Colonic mucosa (tissue), 4 donors: ENCODE measurements at places on chromosomes 5 and 9. TPM values are rescaled to one million over a fixed set of nuclear protein-coding genes. Genes with fewer than 3 reads are reported as not detected.

DNA sequence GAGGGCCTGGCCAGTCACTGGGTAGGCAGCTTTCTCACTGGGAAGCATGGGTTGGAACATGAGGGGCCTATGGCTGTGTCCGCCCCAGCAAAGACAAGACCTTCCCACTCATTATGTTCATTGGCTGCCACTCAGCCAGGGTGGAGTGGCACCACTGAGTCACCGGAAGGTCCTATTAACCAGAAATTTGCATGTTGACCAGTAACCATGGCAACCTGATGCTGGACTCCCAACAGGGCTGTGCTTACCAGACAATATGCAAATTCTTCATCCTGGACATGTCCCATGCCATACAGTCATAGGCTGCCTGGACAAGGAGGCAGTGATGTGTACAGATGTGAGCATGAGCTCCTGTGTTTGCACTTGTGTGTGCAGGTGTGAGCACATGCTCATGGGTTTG lies 66.7 kb downstream of the PSD2 start:
- DNase-seq = no peak

DNA sequence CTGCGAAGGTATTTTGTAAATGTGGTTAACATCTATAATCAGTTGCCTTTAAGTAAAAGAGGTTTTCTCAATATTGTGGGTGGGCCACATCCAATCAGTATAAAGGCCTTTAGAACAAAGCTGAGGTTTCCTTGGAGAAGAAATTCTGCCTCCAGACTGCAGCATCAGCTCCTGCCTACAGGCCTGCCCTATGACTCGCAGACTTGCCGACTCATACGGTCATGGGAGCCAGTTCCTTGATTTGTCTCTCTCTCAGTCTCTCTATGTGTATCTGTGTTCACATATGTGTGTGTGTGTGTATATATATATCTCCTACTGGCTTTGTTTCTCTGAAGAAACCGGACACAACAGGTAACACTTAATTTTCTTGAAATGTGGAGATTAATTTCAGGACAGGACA lies 45.3 kb downstream of the SLC36A1 start:
- no peak for DNase-seq

- DNase-seq = no peak
Observed at GRCh38 chr9:99356512-99356971, 134.5 kb downstream of the SEC61B start.

DNA sequence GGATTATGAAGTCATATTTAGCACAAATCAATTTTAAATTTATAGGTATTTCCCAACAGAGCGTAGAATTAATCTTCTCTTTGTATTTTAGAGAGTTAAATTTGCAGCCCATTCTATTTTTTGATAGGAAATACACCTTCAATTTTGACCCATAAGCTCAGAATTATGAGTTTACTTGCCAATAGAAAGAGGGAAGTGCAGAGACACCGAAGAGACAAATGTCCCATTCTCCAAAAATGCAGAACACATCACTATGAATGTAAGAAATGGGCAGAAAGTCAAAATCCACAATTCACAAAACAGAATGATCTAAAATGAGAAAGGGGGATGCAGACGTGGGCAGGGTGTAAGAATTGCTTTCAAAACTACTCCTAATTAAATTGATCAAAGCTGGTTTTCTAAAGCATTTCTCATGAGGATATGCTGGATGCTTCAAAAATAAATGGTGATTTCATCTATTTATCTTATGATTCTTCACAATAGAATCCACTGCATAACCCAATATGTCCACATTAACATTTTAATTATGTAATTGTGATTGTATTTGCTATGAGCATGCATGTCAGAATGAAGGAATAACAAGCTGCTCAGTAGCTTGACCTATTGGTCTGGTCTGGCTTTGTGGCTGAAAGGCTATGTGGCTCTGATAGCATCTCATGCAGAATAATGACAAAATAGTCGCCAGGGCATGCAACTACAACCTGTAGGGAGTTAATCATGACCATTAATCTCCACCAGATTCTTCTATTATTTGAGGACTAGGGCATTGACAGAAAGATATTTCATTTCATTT lies 550.1 kb upstream of the CDH18 start:
- DNase-seq = no peak

GRCh38 chr5:75690669-75691068 lies 26.6 kb downstream of the POC5 start:
- DNase-seq = no peak

GRCh38 chr5:98934546-98934945 lies 5.7 kb upstream of the CHD1 start:
- no peak for DNase-seq

GRCh38 chr5:31023105-31023504 lies 170.4 kb upstream of the CDH6 start:
- DNase-seq = no peak

DNA sequence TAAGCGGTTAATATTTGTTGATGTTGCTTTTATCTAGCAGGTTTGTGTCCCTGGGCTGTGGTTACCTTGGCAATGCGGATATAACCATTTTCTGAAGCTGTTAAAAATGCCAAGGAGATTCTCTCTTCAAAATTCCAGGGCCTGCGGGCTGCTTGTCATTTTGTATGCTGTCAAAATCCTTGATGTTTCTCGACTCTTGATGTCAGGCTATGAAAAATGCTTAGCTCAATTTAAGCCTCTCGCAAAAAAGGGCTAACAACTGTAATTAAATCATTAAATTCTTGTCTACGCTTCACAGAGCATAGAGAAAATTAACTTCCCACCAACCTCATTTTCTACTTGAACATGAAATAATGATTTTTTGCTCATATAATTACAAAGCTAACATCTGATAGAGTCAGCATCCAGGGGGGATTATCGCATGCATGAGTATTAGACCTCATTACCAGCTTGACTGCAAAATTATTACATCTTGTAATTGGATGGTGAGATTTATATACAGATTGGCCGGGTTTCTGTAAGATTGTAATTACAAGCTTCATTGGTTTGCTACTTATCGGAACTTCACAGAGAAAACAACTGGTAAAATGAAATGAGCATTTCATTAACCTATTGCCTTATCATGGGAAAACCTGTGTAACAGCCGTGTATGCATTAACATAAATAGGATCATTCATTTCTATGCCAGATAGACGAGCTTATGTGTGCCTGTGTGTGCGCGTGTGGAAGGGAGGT lies 83.1 kb upstream of the IRX1 start:
- no peak for DNase-seq

GRCh38 chr9:86585422-86586143 lies 231.4 kb upstream of the TUT7 start:
- DNase-seq = no peak

DNA sequence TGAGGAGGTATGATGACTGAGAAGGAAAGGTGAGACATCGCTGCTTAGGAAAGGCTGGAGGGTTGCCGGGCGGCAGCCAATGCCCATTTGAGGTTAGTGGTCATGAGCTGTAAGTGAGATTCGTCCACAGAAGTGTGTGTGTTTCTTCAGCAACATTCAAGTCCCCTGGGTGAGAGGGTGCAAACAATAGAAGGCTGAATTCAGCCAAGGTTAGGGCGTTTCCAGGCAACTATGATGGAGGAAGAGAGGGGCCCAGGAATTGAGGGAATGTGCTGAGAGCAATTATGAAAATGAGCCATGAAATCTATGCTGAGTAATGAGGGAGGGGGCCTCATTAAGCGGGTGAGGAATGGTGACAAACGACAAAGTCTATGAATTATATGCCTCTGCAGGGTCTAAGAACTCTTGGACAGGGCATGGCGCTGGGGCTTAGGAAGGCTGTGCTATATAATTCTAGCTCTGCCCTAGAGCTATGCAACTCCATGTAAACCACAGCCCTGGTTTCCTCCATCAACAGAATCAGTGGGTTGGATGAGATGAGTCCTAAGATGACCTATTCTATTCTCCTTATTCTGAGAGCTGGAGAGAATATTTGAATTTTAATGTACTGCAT lies 96.0 kb downstream of the SLIT3 start:
- DNase-seq = no peak

DNA sequence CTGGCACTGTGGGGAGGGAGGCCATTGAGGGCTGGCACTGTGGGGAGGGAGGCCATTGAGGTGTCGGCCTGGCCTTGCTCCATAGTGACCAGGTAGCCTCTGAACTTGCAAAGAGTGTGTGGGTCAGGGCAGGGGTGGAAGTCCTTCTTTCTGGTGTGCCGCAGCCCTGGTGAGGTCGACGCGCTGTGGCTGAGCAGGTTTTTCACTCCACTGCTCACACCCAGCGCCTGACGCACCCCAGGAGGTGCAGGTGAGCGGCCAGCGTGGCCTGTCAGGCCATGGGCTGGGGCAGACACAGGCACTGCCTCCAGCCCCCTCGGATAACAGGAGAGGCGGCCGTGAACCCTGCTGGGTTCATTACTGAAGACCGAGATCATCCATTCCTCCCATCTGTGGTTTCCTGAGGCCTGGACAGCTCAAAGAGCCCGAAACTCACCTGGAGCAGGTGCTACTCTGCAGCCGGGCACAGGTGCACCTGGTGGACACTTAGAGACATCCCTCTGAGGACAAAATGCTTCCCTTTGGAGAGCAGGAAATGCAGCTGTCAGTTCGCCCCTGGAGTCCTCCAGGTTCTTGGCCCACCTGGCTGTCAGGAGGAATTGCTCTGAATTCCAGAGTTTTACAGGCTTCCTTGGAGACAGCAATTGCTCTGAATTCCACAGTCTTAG lies 32.4 kb downstream of the LHX3 start:
- DNase-seq = no peak

DNA sequence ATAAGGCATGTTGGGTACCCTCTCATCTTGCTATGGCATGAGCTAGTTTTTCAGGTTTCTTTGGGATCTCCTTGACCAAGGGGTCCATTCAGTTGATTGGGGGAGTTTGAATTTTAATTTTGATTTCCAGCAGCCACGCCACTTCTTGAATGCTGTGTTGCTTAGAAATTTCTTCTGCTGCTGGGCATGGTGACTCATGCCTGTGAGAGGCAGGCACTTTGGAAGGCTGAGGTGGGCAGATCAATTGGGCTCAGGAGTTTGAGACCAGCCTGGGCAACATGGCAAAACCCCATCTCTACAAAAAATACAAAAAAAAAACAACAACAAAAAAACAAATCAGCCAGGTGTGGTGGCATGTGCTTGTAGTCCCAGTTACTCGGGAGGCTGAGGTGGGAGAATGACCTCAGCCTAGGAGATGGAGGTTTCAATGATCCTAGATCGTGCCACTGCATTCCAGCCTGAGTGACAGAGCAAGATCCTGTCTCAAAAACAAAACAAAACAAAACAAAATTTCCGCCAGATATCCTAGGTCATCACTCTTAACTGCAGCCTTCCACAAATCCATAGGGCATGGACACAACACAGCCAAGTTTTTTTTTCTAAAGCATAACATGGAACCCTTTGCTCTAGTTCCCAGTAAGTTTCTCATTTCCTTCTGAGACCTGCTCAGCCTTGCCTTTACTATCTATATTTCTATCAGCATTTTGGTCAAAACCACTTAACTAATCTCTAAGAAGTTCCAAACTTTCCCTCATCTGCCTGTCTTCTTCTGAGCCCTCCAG lies 17.7 kb downstream of the TMC1 start:
- no peak for DNase-seq

DNA sequence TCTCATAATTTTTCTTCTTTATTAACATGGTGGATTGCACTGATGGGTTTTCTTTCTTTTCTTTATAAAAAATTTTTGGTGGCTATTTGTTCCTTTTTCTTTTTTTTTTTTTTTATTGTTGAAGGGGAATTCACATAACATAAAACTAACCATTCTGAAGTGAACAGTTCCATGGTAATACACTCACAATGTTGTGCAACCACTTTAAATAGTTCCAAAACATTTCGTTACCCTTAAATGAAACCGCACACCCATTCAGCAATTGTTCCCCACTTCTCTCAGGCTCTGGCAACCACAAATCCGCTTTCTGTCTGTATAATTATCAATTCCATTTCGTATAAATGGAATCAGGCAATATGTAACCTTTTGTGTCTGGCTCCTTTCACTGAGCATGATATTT lies 11.7 kb upstream of the SETX start:
- no peak for DNase-seq

GRCh38 chr5:83608122-83608521 lies 112.5 kb downstream of the HAPLN1 start:
- DNase-seq = peak; percentile 21

GRCh38 chr9:94127806-94128205 lies 43.5 kb downstream of the PTPDC1 start:
- no peak for DNase-seq

- DNase-seq = no peak
Observed at GRCh38 chr5:132054031-132054696, 6.3 kb upstream of the IL3 start.

DNA sequence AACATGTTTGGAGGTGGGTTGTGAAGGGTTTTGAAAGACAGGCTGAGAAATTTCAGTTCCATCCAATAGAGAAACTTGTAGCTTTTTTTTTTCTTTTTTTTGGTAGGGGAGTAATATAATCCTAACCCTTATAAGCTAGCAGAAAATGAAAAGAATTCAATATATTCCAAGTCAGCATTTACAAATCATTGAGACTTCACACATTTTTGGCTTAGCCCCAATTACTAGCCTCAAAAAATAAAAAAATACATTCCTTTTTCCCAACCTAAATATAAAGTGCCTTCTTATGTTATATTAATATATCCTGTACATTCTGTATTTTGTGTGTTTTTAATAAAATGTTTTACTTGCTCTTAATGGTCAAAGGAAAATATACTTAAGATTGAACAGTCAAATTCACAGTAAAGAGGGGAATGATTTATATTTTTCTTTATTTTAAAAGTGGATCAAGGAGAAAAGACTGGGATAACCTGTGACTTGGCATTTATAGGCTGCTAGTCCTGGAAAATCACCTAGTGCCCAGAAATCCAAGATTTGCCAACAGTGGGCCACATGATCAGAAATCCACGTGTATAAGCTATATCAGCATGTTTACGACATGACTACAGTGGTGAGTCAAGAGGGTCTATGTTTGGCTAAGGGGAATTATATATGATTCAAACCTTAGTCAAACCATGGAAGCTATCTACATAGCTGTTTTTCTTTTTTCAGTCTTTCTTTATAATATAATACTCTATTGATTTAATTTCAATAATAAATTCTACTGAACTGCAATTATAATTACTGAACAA lies 14.5 kb downstream of the HACD4 start:
- no peak for DNase-seq

- no peak for DNase-seq
Observed at GRCh38 chr5:2985718-2986117, 234.2 kb upstream of the IRX2 start.

GRCh38 chr9:85425153-85425611 lies 316.6 kb downstream of the AGTPBP1 start:
- peak; percentile 65 for DNase-seq

- DNase-seq = no peak
Observed at GRCh38 chr9:83070261-83070660, 7.3 kb upstream of the RASEF start.

The GABRA1 gene
- total RNA-seq = not detected

The TLR4 gene
- 3.2 TPM for total RNA-seq

The CCNJL gene
- 21.6 TPM for total RNA-seq

The SOX30 gene
- total RNA-seq = 0.08 TPM

The PDE8B gene
- total RNA-seq = 1.8 TPM

The KCNN2 gene
- total RNA-seq = 0.69 TPM

The BRD8 gene
- total RNA-seq = 32.5 TPM

The CDX1 gene
- total RNA-seq = 498 TPM

The AMBP gene
- total RNA-seq = 5.7 TPM

The NUDCD2 gene
- 32.9 TPM for total RNA-seq
